ENCODE measurements at places on chromosomes 12 and 14. TPM values are rescaled to one million over a fixed set of nuclear protein-coding genes. Genes with fewer than 3 reads are reported as not detected.

- no peak for ATAC-seq
These were observed 97.8 kb downstream of the HMGA2 start for GRCh38 chr12:65922077-65922476.

GRCh38 chr12:28933864-28934527, 215.1 kb upstream of the FAR2 start:
- ATAC-seq, result no peak

DNA sequence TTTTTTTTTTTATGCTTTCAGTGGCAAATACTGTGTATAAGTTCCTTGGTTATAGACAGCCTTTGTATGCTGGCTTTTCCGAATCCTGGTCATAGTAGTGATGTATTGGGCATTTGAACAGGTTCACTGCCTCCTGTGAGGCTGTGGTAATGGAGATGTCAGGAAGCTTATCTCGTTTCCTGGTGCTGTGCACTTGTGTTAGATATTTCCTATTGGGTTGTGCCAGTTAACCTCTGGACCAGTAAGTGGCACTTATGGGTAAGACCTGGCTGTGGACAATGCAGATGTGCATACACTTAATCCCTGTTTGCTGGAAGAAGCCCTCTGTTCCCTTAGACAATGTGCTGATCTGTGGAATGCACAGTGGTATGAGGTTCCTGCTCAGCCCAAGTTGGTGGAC, 135.4 kb upstream of the KITLG start:
- no peak for ATAC-seq

- ATAC-seq, result no peak
These were observed 243.2 kb downstream of the ANO6 start for GRCh38 chr12:45458854-45459807.

- no peak for ATAC-seq
These were observed 97.8 kb downstream of the TMEM30B start for GRCh38 chr14:61183196-61183885.

GRCh38 chr12:54220092-54220557, 31.3 kb upstream of the SMUG1 start:
- peak; percentile 45 for ATAC-seq

DNA sequence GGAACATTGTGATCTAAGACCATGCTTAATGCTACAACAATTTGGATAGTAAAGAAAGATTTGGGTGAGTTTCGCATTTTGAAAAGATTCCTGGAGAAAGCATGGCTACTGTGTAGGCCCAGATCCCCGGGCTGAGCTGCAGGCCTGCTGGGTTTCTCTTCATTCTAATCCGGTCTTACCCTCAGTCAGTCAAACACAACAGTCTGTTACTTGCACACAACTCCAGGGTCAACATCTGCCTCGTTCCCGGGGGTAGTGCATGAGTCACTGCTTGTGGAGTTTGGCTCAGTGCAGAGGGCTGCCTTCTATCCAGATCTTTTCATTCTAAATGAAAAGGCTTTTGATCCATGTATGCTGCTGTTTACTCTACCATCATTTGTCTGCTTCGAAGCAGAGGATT, 60.4 kb upstream of the SEL1L start:
- no peak for ATAC-seq

DNA sequence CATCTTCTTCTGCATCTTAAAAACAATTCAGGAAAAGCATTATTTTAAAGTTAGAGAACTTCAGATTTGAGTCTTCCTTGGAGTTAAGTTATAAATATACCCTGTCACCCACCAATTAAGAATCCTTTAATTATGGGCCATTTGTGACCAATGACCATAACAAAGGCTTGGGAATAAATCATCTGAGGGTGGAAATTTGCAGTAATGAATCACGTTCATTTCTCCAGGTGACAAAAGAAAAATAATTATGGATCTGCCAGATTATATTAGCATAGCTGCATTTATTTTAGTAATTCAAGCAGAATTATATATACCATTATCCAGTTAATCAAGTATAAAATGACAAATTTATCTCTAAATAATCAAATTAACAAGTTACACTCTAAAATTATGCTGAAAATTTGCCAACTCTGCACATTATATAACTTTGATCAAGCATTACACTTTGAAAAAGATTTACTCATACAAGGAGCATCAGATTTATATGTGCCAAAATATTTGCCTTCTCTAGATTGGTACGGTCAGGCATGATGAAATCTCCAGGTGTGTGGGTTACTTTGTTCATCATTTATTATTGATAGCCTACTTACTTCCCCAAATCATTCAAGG, at the start of gene OR4K14:
OR4K14 (minus strand) TSS at position 51 of the 609 bp plus-strand sequence. CDS start 4,114 bp downstream, outside the sequence.
- no peak for ATAC-seq

DNA sequence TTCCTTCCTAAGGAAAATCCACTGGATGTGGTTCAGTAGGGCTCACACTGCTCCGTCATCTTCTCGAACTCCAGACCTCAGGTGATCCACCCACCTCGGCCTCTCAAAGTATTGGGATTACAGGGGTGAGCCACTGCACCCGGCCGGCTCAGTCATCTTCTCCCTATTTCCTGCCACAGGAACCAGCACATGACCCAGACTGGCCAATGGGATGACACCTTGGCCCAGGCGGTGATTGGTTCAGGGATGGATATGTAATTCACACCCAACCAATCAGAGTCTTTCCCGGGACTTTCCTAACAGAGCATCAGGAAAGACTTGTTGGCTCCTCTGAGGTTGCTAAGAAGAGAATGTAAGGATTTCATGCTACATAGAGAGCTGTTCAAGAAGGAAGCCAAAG, 19.2 kb upstream of the C12orf76 start:
- no peak for ATAC-seq

DNA sequence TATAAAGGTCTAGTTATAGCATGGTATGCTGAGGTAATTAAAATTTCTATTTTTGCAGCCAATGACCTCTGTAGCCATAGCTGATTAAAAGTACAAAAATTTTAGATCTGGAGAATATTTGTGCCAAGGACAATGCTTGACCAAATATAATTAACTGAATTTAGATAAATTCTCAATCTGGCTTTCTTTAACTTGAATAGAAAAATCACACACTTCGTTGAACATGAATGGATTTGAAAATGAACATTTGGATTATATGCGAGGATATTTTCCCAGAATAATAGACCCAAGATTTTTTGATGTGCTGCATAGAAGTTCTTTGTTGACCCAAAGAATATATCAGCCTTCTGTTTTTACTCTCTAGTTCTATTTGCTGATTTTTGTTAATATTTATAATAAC, 38.4 kb upstream of the G2E3 start:
- ATAC-seq, result no peak

DNA sequence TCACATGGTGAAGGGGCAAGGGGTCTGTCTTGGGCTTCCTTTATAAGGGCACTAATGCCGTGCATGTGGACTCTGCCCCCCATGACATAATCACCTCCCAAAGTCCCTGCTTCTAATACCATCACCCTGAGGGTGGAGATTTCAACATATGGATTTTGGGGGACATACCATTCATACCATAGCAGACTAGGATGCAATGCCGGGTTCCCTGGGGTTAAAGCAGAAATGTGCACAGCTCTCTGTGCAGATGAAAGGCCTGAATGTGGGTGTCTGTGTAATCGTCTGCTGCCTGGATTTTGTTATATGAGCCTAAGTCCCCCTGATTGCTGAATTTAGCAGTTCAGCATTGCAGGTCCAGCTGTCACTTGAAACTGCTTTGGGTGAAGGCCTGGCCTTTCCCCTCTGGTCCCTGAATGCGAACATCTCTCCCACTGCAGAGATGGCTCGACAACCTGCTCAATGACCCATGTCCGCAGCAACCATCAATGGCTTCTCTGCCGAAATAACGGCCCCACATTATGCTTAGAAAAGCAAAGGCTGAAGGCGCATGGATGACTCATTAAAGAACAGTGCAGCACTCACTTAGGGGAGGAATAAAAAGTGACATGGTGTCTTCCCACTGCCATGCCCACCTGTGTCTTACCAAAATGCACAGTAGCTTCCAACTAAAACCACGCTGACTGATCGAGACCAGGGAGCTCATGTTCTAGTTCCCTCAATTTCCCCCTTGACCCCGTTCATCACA, 286.3 kb downstream of the DPF3 start:
- ATAC-seq, result no peak

DNA sequence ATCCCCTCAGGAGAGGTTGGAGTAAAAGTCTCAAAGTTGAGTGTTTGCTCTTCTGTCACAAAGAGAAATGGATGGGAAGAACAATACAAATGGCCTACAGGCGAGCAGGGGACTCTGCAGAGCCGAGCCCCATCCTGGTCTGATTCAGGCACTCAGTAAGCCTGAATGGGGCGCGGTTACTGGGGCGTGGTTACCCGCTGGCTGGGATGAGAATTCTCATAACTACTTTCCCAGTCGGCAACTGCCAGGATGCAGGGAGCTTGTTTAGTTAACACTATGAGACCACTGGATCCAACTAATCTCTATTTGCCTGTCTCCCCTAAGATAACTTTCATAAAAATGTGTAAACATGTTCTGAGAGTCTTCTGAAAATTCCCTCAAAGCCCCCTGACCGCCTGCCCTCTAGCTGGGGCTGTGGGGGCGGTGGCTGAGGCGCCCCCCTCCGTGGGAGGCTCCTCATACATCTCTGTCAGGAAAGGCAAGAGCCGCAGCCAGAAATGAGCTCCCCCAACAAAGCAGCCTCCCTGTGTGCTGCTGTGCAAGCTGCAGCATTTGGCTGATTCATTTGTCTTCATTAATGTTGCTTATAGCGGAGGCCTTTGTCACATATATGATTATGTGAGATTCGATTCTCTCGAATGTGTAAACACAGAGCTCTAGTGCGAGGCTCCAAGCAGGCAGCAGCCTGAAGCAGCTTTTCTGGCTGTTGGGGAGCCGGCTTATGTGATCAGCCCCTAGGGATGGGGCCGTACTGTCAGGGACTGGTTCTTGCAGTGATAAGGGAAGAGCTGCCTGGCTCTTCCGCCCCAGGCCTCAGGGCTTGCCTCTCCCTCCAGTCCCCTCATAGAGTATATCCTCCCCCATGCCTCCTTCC, 126.1 kb upstream of the ARHGAP5 start:
- ATAC-seq, result peak; percentile 86

GRCh38 chr14:61388173-61388975, 67.0 kb downstream of the PRKCH start:
- no peak for ATAC-seq

DNA sequence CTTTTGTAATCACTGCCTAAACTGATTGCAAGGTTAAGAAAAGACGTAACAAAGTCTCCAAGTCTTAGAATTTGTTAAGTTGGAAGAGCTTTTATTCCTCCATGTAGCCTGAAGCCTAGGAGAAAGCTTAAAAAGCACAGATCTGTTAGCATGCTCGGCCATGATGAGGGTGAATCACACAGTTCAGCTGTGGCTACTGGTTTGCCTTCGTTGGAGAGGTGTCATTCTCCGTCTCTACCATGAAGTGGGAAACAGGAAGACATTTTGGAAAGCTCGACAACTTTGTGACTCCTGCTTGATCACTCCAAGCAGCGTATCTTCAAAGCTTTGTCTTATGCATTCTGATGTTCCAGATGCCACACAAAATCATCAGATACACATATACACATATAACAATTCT, 27.1 kb downstream of the DCP1B start:
- no peak for ATAC-seq

DNA sequence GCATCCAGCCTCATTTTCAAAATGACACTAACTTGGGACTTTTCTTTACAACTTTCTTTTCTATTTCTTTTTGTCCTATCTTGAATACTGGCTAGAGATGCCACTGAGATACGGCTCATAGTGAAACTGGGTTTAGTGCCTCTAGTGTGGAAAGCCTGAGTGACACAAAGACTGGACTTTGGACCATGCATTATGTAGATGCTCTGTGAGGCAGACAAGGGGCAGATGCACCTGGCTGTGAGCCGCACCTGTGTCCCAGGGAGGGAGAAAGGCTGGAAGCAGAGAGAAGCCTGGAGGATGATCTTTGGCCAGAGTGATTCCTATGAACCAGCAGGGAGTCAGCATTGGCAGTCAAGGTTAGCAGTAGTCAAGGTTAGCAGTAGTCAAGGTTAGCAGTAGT, 852.3 kb upstream of the TMEM132C start:
- ATAC-seq, result no peak

DNA sequence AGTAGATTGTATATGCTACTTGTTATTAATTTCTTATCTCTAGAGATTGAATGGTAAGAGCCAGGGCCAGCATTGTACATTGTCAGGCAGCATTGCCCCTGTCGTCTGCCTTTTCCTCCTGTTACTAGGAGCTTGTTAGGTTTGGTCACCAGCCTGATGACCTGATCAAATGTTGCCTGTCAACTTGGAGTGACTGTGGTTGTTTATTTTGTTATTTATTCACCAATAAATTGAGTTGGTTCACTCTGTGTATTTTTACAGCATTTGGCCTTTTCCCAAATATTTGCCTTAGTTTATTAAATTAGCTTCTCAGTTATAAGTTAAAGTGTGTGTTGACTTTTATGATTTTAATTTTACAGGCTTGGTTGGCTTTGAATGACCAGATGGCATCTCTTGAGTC, 88.4 kb downstream of the PRKCH start:
- ATAC-seq, result no peak

Gene LRRIQ1
- total RNA-seq, result 5.6 TPM

Gene CPNE6
- 1.2 TPM for total RNA-seq

Gene RNU4-1
- 8,733 TPM for total RNA-seq

Gene ANKRD33
- total RNA-seq, result 0.41 TPM

Gene SLC17A8
- total RNA-seq, result 0.33 TPM

Gene GDF3
- 0.58 TPM for total RNA-seq
